Cardiac muscle cell (in vitro differentiated cells and primary cell): ENCODE measurements at places on chromosomes 7 and 10. TPM values are rescaled to one million over a fixed set of nuclear protein-coding genes. Genes with fewer than 3 reads are reported as not detected.

DNA sequence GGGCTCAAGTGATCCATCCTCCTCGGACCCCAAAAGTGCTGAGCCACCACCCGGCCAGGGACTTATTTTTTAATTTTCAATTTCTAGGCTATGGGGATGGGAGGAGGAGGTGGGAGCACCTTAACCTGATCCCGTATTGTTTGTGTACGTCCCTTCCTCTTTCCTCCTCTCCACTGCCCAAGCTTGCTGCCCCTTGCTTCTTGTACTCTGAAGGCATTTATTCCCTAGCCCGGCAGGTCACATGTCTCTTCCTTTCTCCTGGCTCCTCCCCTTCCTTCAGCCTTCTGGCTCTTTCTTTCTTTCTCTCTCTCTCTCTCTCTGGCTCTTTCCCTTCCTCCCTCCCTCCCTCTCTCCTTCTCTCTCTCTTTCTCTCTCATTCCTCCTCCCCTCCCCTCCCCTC lies 56.0 kb downstream of the COL26A1 start:
- DNase-seq = no peak
- H3K4me3 ChIP-seq = no peak overlapping the region
- no peak overlapping the region for H3K27ac ChIP-seq
- no peaks in the 10 kb centered on the region for H3K36me3 ChIP-seq
- H3K4me1 ChIP-seq = peaks cover 5% of the 10 kb centered on the region
- H3K27me3 ChIP-seq = no peaks in the 10 kb centered on the region

Gene KCNMA1
- 1.7 and 1.9 TPM in 2 replicates for polyA plus RNA-seq

GRCh38 chr7:149284343-149284742 lies 22.3 kb downstream of the ZNF783 start:
- no peak for DNase-seq
- H3K4me3 ChIP-seq = no peak overlapping the region
- no peaks in the 10 kb centered on the region for H3K27me3 ChIP-seq
- H3K36me3 ChIP-seq = no peaks in the 10 kb centered on the region
- H3K4me1 ChIP-seq = peaks cover 3% of the 10 kb centered on the region

Gene PCDH15
- 0.49 TPM in 1 of 2 replicates, not detected in the other for polyA plus RNA-seq

Gene IDI2
- 0.20 TPM in 1 of 2 replicates, not detected in the other for polyA plus RNA-seq
